ENCODE measurements at places on chromosomes 11 and 22. TPM values are rescaled to one million over a fixed set of nuclear protein-coding genes. Genes with fewer than 3 reads are reported as not detected.
A peak's percentile ranks its signal among the peaks of the same experiment; 100 is the strongest.

DNA sequence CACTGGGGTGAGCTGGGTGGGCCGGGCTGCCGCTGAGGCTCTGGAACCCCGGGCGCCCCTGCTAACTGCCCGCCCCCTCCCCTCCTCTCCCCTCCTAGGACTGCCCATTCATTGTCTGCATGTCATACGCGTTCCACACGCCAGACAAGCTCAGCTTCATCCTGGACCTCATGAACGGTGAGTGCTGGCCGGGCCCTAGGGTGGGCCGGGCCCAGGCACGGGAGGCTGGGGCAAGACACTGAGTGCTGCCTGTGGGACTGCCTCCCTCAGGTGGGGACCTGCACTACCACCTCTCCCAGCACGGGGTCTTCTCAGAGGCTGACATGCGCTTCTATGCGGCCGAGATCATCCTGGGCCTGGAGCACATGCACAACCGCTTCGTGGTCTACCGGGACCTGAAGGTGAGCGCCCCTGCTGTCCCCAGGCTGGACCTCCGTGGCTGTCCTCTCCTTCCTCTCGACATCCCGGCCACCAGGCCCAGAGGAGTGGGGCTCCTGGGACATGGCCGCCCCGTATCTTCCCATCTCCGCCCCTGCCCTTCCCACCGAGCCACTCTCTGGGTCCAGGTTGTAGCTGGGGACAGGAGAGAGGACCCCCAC is 7.5 kb upstream of the ANKRD13D start:
- no peak for DNase-seq

DNA sequence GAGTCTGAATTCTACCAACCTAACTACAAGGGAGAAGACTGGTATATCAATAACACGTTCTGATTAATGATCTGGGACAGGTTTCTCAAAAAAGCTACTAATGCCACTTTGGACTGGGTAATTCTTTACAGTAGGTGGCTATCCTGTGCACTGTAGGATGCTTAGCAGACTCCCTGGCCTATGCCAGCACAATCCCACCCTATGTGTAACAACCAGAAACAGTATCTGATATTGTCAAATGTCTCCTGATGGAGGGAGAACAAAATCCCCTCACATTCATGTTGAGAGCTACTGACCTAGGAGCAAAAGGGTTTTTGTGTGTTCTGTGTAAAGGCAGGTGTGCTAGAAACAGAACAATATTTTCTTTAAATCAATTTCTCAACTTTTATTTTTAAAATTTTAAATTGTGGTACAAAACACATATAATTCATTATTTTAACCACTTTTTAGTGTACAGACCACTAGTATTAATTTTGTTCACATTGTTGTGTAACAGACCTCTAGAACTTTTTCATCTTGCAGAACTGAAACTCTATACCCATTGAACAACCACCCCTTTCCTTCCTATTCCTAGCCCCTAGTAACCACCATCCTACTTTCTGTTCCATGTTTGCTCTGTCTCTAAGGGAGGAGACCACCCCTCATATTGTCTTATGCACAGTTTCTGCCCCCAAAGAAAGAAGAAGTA is 2.1 kb upstream of the MS4A6A start:
- no peak for DNase-seq

GRCh38 chr22:39931251-39931650 is 28.9 kb upstream of the TMA7B start:
- no peak for DNase-seq

DNA sequence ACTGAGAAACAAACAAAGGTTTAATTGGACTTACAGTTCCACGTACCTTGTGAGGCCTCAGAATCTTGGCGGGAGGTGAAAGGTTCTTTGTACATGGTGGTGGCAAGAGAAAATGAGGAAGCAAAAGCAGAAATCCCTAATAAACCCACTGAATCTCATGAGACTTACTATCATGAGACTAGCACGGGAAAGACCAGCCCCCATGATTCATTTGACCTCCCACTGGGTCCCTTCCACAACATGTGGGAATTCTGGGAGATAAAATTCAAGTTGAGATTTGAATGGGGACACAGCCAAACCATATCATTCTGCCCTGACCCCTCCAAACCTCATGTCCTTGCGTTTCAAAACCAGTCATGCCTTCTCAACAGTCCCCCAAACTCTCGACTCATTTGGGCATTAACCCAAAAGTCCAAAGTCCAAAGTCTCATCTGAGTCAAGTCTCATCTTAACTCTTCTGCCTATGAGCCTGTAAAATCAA is 617.4 kb downstream of the CNTN5 start:
- DNase-seq = no peak

DNA sequence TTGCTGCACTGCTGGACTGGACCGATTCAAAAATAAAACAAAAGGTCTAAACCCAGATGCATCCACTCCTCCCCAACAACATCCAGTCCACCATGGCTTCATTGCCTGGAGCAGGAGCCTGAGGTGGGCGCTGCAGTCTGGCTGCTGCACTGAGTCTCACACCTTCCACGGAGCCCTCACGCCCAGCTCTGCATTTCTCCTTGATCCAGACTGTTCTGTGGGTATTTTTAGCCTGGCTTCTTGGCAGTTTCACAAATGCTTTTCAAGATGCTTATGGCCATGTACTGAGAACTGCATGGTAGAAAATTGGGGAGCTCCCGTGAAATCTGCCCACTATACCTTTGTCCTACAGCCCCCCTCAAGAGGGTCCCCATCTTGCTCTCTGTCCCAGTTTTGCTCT is 53.3 kb upstream of the JAM3 start:
- DNase-seq = no peak

DNA sequence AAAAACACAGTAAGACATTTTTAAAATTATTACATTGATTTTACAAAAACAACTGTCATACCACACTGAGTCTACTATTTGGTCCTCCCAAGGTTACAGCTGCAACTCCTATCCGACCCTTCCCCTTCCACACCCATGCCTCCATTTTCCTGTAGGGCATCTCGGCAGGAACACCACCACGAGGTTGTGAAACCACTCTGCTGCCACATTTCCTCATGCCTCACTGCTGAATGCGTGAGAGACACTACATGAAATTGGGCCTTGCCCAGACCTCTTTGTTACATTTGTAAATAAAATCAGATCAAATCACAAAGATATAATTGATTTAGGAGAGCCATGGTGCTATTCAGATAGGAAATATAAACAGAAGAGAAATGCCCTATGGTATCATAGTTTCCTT is 2.0 kb downstream of the ARHGAP32 start:
- DNase-seq = no peak

DNA sequence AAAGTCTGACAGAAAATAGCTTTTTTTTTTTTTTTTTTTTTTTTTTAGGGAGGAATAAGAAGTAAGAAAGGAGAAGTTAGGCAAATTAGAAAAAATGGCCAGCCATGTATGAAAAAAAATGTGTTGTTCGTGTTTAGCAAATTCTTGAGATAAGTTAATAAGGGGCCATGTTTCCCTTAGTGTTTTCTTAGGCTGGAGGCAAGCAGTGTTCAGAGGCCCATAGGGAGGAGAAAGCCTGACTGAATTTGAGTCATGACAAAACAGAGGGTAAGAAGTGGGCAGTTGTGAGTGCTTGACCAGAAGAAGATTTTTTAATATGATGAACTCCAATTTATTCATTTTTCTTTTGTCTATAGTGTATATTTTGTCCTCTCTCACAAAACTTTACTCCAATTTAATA is 766.4 kb downstream of the FAM181B start:
- DNase-seq = no peak

DNA sequence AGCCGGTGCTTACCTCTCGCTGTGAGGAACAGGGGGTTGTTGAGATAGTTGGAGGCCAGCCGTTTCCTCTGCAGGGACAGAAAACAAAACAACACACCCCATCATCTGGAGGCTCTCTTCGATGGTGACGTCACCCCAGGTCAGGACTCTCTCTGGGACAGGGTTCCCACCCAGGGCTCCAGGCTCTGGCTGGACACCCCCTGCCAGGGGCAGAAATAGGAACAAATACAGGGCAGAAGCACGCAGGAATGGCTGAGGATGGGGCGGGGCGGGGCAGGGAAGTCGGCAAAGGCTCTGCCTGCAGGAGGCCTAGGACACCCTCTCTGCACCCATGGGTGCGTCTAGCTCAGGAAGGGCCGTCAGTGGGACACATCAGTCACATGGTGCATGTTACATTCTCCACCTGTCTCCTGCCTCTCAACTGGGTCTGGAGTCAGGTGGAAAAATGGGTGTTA is 118.5 kb downstream of the PHF21B start:
- no peak for DNase-seq

DNA sequence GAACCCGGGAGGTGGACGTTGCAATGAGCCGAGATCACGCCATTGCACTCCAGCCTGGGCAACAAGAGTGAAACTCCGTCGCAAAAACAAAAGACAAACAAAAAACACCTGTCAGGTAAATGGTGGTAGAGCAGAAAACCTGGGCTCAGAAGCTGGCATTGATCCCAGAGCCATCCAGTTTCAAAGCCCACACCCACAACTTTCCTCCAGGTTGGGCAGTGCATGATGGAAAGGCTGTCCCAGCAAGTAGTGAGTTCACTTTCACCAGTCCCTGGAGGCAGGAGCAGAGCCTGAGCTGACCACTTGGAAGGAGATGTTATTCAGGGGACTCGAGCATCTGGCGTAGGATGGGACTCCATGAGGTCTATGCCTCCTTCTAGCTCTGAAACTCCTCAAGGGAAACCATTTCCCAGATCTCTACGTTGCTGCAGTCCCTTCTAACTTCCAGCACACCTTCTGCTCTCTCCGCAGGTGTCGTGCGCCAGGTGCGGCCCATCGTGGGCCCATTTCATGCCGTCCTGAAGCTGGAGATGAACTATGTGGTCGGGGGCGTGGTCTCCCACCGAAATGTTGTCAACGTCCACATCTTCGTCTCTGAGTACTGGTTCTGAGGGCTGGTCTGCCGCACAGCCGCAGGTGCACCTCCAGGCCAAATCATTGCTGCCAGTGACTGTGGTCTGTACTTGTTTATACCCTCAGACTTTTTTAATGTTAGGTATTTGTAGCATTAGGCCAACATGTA is 71.6 kb upstream of the ATXN10 start:
- no peak for DNase-seq

DNA sequence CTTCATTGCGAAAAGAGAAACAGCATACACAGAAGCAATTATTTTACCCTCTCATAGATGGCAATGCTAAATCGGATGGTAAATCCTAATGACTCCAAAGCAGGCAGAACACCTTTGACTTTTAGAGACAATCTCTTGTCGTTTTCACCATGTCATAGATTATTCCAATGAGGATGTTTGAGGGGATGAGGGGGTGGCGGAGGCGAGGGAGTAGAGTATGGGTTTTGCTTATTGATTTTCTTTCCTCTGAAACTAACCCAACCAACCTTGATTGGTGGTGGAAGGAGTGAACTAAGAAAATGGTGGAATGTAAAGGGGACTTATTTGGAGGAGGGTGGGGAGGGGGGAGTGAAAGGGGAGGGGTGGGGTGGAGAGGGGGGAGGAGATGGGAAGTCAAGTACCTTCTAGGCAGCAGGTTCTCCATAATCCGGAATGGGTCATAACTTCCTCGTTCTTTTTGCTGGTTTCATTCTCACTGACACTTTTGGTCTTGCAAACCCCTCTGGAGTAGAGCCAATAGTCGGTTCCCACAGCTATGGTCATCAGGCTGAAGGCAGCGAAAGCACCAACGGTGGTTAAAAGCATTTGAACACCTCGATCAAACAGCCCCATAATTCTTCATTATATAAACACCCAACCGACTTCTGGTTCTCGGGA is 1.5 kb downstream of the CACNG2 start:
- DNase-seq = no peak

DNA sequence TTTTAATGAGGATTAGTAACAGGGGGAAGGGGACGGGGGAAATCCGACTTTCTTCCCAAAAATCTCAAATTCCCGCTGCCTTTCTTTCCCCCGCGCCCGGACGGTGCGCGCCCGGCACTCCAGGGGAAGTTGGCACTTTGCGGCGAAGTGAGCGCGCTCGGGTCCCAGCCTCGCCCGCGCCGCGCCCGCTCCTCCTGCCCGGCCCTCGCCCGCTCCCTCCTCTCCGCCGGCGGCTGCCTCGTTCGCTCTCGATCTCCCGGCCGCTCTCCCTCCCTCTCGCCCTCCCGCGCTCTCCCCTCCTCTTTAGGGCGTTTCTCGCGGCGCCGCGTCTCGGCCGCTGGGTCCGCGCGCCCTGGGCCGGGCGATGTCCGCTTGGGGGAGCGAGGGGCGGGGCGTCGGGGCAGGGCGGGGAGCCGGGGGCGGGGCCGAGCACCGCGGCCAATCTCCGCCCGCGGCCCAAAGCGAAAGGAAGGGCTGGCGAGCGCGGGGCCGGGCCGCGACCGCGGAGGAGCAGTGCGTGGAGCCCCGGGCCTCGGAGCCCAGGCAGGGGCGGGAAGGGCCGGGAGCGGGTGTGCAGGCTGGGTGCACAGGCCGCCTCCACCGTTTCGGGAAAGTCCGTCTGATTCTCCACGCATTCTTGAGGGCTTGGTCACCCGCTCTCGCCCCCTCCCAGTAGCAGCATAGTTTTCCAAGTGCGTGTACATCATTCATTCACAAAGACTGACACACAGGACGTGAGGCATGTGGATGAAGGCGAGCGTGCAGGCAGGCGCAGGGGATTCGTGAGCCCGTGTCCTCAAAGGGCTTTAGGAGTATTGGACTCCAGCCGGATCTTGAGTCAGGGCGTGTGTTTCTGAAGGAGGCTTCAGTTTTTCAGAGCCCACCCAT is 65.1 kb downstream of the ETS1 start:
- DNase-seq = peak; percentile 82

DNA sequence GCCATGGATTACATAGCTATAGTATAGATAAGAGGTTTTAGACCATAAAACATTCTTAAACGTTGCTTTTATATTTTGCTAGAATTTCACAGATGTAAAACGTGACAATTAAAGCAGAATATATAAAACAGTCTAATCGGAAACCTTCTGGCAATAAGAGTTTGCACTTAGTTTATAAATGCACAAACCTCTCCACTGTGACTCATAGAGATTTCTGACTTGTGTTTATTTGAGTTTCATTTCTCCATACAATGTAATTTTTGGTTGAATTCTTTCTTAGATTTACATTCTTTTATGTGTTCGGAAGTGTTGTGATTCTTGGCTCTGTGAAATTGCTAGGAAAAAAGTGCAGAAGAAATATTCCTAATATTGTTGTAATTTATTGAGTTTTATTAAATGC is 288.7 kb upstream of the CTSC start:
- no peak for DNase-seq

UBQLN3 gene
- not detected for total RNA-seq

SLC25A45 gene
- 3.9 TPM for total RNA-seq

OR6T1 gene
- total RNA-seq = not detected

SMIM35 gene
- total RNA-seq = not detected

PGA4 gene
- not detected for total RNA-seq

ATM gene
- 32.2 TPM for total RNA-seq

IL10RA gene
- total RNA-seq = 1.7 TPM

SLC7A4 gene
- not detected for total RNA-seq

C11orf21 gene
- not detected for total RNA-seq
